ENCODE measurements at places on chromosomes 6 and 20.

- DNase-seq, result no peak
These were observed 244.8 kb upstream of the FAM83B start for GRCh38 chr6:54601600-54602300.

GRCh38 chr6:122284848-122285247 is 114.6 kb upstream of the HSF2 start:
- no peak for DNase-seq

GRCh38 chr6:13091192-13091591 is 237.1 kb downstream of the TBC1D7 start:
- no peak for DNase-seq

DNA sequence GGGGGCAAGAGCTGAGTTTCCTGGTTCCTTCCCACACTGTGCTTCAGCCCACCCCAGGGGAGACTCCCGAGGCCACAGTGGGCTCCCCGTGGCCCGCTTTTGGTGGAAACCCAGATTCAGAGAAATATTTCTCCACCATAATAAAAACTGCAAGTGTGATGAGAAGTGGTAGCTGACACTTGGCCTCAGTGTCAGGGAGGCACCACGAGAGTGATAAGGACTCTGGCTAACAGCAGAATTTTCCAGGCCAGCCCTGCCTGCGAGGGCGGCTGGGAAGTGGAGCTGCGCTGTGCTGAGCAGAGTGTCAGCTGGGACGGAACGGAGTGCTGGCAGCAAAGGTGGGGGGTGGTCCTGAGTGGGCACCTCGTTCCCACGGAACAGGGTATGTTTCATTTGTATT is 22.5 kb downstream of the SPATA2 start:
- no peak for DNase-seq

DNA sequence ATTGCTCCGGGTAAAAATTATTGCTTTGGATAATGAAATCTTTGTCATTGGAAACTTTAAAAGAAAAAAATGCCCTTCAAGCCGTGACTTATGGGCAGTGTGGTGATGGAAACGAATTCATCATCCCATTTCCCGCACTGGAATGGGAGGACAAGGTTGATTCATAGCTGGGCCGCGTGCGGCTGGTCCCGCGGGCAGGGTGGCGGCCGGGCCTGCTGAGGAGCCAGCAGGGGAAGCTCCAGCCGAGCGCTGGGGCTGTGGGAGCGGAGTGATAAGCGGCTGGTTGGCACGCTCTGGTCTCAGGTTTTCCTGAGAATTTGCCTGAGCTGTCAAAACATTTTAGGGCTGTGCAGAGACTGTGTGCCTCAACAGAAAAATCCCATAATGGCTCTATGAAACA is 351.7 kb downstream of the CDC5L start:
- no peak for DNase-seq

- DNase-seq, result peak; percentile 1
These were observed at the start of gene KHDRBS2 for GRCh38 chr6:62285612-62286469. KHDRBS2 (minus strand) TSS chr6:62286225.

DNA sequence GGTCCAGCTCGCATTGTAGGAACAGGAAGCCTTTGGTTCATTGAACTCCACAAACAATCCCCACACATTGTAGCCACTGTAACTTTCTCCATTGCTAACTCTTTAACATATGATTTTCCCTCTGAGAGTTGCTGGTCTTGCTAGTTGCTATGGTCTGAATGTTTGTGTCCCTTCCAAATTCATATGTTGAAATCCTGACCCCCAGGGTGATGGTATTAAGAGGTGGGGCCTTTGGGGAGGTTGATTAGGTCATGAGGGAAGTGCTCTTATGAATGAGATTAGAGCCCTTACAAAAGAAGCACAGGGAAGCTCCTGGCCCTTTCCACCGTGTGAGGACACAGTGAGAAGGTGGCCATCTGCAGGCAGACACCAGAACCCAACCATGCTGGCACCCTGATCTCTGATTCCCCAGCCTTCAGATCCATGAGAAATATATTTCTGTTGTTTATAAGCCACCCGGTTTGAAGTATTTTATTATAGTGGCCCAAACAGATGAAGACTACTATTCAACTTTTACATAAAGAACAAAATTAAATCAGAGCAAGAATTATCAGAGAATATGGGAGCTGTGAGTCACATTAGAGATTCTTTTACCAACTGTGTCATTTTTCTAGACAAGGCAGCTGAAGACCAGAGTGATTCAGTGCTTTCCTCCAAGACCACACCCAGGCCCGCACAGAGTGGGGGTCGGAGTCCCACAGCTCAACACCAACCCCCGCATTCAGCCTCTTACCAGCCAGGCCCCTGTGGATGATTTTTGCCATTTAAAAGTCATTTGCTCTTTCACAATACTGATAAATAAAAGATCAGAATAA is 143.0 kb downstream of the SAMD5 start:
- no peak for DNase-seq

DNA sequence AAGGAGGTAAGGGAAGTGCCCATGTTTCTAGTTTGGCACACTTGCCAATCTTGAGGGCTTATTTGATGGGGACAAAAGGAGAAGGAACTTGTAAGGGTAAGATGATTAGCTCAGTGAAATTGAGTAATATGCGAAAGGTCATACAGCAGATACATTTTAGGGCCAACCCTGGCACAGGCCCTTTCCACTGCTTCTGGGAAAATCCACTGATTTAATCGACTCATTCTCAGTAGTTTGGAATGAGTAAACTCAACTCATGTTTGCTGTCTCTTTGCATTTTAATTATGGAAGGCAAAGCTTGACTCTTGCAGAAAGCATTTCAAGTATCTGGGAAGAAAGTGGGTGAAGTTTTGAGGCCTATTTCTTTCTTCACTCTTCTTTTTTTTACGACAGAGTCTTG is 20.0 kb downstream of the PHF20 start:
- no peak for DNase-seq

GRCh38 chr6:160973311-160974250 is 18.0 kb upstream of the MAP3K4 start:
- no peak for DNase-seq

GRCh38 chr6:48098923-48099322 is 12.1 kb downstream of the PTCHD4 start:
- DNase-seq, result no peak

DNA sequence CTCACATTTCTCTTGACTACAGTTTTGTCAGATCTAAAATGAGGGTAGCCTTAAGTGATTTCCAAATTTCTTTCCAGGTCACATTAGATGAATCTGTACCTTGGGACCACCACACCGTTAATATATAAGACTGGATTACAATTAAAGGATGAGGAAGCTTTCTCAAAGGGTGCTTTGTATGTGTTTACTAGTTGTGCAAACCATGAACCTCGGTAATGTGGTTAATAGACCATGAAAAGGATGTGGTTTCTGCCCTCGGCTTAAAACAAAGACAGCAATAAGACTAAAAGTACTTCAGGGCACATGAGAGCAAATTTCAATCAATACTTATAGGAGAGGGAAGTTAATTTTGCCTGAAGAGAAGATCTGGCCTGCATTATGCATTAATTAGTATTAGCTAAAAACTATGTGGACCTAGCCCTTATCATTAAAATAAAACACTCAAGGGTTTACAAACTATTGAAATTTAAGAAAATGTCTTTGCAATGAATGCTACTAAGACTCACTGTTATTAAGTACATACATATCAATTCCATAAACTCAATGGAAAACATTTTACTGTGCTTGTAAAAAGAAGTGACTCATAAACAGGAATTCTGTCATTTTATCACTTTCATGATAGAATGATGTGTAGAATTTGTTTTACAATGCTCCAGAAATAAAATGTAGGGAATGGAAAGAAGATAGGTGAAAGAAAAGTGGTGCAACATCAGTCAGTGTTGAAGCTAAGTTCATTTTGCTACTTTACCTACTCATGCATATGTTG is 936 bp upstream of the TMX4 start:
- no peak for DNase-seq
